ENCODE measurements at places on chromosomes 1 and 21. TPM values are rescaled to one million over a fixed set of nuclear protein-coding genes. Genes with fewer than 3 reads are reported as not detected.

Gene SPRR1A
- not detected for total RNA-seq

Gene KCNK2
- 200 TPM for total RNA-seq

Gene OR2T11
- total RNA-seq = not detected

Gene KIF1B
- total RNA-seq = 46.9 TPM

Gene TMOD4
- total RNA-seq = 1.6 TPM

Gene FAM151A
- not detected for total RNA-seq

Gene SLC16A4
- total RNA-seq = 60.5 TPM

Gene MSH4
- total RNA-seq = 0.12 TPM

Gene SHISA4
- 32.5 TPM for total RNA-seq

Gene NMNAT2
- 3.3 TPM for total RNA-seq

Gene DIPK1A
- 39.2 TPM for total RNA-seq

Gene DCST2
- not detected for total RNA-seq

Gene BACE2
- total RNA-seq = 36.3 TPM

Gene BSND
- not detected for total RNA-seq

Gene TPM3
- 350 TPM for total RNA-seq

Gene C1orf53
- total RNA-seq = 4.5 TPM

Gene FAM229A
- 1.2 TPM for total RNA-seq

Gene TSSK3
- total RNA-seq = 1.6 TPM

Gene CFHR4
- total RNA-seq = not detected

Gene MXRA8
- 684 TPM for total RNA-seq

Gene PRR9
- total RNA-seq = not detected

Gene STX12
- total RNA-seq = 69.4 TPM

Gene BATF3
- total RNA-seq = 1.1 TPM

Gene MEX3A
- total RNA-seq = 0.65 TPM

Gene TPTE
- total RNA-seq = not detected

Gene RPTN
- total RNA-seq = not detected

Gene BTBD8
- total RNA-seq = 5.3 TPM

All from hair follicle dermal papilla cell (primary cell).